Umbilical cord (tissue), 2 donors: ENCODE measurements at places on chromosomes 4 and X.
A peak's percentile ranks its signal among the peaks of the same experiment; 100 is the strongest.

DNA sequence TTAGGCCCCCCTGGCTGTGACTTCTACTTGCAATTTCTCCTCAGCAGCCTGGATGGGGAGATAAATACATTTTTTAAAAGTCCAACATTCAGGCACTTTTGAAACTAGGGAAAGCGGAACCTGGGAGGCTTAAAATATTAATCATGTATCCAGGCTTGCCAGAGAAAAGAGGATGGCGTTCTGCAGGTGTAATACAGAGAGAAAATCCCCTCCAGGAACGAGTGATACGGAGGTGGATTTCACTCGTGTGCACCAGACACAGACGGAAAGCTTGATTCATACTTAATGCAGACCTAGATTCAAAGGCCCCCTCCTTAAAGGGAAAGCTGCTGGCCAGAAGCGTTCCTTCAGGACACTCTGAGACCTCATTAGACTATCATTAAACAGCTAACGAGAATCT, 354.0 kb upstream of the BOD1L1 start:
- DNase-seq, result no peak

DNA sequence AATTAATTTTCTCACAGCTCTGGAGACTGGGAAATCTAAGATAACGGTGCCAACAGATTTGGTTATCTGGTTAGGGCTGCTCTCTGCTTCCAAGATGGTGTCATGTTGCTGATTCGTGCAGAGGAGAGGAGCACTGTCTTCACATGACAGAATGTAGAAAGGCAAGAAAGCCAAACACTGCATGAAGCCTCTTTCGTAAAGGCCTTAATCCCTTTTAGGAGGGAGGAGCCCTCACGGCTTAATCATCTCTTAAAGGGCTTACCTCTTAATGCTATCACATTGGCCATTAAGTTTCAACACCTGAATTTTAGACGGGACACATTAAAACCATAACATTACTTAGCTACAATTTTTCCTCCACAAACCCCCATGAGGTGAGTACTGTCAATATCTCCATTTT, 174.1 kb downstream of the COX18 start:
- peak; percentile 34 for DNase-seq

DNA sequence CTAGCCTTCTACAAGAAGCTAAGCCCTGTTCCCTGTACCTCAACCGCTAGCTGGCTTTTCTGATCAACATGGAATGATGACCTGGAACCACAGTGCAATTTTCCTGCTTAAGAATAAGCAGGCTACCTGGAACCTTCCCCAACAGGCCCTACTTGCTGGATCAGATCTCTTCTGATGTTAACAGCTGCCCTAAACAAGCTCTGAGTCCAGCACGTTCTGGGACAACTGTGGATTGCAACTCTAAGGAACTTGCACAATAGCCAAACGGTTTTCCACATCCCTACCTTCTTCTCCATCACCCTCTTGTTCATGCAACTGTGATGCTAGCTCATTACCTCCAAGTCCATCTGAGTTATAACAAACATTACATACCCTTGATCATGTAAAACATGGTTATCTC, 19.8 kb downstream of the ATP8A1 start:
- DNase-seq, result no peak

DNA sequence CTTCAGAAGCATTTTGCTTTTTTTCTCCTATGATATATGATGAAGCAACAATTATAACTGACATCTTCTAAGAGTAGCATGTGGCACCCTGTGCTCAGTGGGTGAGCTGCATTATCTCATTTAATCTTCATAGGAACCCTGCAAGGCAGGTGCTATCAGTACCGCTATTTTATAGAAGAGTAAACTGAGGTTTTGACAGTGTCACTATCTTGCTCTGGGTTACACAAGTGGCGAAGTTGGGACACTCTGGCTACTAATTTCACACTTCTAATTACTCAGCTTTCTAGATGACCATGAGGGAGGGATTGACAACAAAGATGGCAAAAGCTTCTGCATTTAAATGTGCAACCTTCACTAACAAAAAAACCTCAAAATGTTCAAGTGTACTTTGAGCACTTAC, 76.9 kb upstream of the CAMK2D start:
- DNase-seq, result no peak

DNA sequence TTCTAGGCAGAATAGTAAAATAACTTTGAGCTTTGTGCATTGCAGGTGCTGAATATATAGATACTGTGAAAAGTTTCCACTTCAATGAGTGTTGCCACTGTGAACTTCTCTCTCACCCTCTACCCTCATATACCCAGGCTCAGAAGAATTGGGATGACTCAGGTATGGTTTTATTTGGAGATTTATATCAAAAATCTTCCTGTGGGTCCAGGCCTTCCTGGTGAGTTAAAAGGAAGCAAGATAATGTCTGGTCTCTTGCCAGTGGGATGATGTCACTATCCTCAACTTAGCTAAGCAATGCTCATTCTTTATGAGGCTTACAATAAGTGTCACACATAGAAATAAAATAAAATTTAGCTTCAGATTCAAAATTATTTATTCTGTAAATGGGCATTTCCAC, 153.3 kb upstream of the TENT5D start:
- no peak for DNase-seq

- DNase-seq, result no peak
Measured at GRCh38 chr4:156915221-156915620, 56.4 kb downstream of the PDGFC start.

DNA sequence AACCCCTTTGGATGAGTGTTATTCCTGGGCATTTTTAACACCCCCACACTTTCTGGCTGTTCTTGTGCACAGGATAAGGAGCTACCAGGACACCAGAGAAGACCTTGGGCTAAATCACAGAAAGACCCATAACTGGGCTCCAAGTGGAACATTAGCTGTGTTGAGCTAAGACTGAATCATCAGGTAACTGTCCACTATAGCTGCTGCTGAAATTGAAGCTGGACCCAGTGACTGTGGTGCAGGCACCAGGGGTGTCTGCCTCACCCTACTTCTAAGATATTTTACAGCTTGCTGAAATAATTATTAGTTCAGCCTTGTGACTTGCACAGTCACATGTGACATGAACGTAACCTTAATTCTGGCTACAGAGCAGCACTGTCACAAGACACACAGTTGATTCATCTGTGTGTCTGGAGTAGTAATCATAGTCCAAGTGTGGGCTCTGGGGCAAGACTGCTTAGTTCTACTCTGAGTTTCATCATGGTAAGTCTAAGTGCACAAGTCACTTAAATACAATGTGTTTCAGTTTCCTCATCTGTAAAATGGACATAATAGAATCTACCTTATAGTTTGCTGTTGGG, 127.4 kb downstream of the SLC39A8 start:
- no peak for DNase-seq

GRCh38 chr4:149264093-149264733, 551.4 kb downstream of the IQCM start:
- peak; percentile 43 for DNase-seq

DNA sequence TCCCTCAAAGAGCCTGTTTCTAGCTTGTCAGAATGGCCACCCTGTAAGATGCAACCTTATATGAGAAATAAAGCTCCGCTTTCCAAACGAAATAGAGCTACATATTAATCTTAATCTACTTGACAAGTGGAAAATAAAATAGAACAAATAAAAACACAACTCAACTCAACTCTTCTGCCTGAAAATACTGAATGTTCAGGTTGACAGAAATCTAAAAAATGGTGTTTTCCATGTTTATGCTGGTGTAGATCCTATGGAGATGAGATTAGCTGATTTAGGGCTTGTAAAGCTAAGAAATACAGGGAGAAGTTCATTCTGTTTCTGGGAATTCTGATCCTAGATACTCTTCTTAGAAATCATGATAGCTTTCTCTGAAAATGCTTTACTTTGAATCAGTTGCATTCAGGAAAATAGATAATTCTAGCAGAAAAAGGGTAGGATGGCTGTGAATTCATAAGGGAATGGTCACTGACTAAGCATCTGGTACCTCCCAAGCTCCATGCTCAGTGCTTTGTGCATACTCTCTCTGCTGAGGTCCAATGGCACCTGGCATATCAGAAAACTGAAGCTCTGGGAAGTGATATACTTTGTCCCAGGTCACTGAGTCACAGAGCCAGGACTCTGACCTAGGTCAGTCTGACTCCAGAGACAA, 89.2 kb upstream of the EXOC1L start:
- no peak for DNase-seq

DNA sequence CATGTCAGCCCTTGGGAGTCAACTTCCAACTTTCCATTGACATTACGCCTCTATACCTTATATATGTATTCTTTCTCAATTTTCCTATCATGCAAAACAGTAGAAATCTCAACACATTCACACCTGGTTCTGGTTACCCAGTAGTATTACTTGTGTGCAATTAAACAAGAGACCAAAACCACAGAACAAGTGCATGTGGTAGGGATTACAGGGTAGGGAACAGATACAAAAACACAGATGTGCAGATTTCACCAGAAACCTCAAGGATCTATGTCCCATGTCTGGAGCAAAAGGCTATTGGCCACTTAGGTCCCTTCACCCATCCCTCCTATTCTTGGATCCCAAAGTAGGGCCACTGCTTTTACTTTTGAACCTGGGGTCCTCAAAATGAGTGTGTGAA, 143.6 kb upstream of the ZCCHC13 start:
- DNase-seq, result no peak

DNA sequence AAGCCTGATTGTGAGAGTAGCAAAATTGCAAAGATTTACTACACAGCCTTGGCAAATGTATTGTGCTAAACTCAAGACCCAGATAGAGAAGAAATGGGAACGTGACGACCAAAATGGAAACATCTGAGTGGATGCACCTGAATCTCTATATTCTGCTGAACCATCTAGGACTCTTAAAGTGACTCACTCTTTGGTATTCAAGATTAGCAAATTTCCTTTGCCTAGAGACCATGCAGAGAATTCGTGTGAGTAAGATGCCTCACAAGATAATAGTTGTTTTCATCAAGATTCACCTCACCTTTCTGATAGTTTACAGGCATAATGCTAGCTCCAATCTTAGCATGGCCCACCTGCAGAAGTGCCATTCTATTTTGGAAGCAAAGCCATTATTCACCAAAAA, 14.4 kb upstream of the ATOH1 start:
- DNase-seq, result no peak

GRCh38 chr4:987624-988513, 1.0 kb downstream of the IDUA start:
- DNase-seq, result no peak

DNA sequence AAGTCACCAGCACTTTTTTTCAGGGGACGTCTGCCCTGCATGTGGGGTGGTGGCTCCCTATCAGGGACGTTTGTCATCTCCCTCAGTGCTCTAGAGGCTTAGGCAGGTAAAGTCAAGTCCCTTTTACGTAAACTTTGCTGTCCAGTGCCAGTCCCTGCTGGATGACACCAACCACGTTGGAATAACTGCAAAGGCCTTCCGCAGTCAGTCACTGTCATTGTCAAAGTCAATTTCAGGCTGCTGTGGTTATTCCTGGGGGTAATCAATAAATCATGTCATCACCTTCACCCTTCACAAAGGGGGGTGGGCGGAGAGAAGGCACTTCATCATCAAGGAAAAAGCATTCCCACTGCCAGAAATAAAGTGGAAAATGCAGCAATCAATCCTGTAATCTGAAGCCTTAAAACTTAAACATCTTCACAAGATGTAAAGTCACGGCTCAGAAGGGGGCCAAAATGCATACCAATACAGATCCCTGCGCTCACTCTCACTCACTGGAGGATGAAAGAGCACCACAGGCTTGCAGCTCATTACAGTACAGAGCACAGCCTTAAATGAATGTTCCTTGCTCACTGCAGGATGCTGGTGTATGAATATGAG, 56.2 kb downstream of the CLDN22 start:
- DNase-seq, result no peak

GRCh38 chr4:139018501-139018900, 2.9 kb downstream of the NOCT start:
- DNase-seq, result no peak

DNA sequence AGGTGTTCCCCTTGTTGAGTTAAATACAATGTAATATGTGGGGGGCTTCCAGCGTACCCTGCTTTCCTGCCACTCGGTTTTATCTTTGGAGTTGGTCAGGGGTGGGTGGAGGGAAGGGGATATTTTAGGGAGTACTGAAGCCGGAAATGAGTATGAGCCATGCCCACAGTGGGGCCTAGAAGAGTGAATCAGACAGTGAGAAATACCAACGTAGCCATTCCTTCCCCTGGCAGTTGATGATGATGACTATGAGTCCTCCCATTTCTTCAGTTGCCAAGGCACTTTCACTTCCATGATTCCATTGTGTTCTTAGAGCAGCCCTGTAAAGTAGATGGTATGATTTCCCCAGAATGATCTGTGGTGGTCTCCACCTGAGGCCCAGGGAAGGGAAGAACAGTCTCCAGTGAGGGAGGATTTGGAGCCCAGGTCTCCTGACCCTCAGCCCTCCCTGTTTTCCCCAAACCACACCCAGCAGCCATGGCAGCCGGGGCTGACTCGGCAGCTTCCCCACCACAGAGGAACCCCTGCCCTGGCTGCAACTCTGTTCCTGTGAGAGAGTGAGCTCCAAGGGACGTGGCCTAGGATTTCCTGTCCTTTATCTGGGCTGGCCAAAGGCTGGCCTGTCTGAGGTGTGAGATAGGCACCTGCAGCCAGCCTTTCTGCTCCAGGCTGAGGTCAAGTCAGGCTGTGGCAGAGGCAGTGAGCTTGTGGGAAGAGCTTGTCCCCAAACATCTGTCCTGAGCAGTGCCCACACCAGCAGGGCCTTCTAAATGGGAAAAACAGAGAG, 52.7 kb downstream of the STARD8 start:
- no peak for DNase-seq

DNA sequence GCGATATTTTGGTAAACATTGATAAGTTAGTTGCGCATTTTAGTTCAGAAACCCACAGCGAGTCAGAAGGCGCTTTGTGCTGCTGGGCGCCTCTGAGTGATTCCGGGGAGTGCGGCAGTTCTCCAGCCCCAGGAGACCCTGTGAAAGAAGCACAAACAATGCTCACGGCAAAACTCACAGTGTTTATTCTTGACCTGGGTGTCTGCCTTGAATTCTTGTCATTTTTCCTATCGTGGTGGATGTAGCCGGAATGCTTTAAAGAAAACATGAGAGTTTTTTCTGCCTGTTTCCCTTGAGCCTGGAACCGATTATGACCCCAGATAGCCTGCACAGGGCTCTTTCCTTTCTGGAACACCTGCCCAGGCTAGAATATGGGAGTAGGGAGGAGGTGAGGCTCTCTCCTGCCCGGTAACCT, 6.7 kb downstream of the TBL1X start:
- no peak for DNase-seq

DNA sequence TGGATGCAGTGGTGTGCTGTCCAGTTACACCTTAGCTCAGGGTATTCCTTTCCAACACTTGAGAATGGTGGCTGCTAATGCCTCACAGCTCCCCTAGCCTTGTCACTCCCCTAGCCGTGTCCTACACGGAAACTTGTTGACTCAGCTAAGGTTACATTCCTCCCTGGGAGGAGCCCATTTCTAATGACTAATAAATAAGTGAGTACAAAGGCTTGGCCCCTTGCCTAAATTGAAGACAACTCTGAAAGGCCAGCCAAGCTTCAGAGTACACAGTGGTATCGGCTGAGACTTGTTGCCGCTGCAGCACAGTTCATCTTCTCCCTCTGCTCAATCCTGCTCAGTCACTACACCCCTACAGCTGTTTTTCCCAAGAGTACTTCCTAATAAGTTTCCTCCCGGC, 21.2 kb upstream of the SLC25A31 start:
- DNase-seq, result peak; percentile 73
